ENCODE measurements at places on chromosomes 2 and 18. TPM values are rescaled to one million over a fixed set of nuclear protein-coding genes. Genes with fewer than 3 reads are reported as not detected.

DNA sequence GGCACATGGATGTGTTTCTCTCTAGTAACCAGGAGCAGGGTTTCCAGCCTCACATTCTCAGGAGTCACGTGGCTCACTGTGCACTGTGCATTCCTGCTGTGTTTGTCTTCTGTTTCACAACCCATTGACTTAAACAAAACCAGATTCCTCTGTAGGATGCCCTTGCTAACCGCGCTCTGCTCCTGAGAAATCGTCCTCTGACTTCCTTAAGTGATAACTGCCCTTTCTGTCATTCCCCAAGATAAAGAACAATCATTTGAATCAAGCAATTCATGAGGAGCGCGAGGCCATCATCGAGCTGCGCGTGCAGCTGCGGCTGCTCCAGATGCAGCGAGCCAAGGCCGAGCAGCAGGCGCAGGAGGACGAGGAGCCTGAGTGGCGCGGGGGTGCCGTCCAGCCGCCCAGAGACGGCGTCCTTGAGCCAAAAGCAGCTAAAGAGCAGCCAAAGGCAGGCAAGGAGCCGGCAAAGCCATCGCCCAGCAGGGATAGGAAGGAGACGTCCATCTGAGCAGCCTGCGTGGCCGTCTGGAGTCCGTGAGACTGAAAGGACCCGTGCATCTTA is 60.2 kb downstream of the RALBP1 start:
- peaks cover 3% of the 10 kb centered on the region for H3K36me3 ChIP-seq
- H3K4me3 ChIP-seq: no peak overlapping the region
- no peak overlapping the region for H3K27ac ChIP-seq
- H3K4me1 ChIP-seq: no peaks in the 10 kb centered on the region

Gene CRYGD
- not detected for total RNA-seq

GRCh38 chr2:237289139-237289538 is 124.8 kb downstream of the COL6A3 start:
- H3K27me3 ChIP-seq: no peaks in the 10 kb centered on the region
- H3K4me3 ChIP-seq: no peak overlapping the region
- H3K4me1 ChIP-seq: peaks cover 23% of the 10 kb centered on the region

GRCh38 chr2:181607629-181608590 is 49.0 kb downstream of the CERKL start:
- no peak overlapping the region for H3K27ac ChIP-seq
- no peak for DNase-seq
- no peaks in the 10 kb centered on the region for H3K27me3 ChIP-seq
- H3K4me3 ChIP-seq: no peak overlapping the region

DNA sequence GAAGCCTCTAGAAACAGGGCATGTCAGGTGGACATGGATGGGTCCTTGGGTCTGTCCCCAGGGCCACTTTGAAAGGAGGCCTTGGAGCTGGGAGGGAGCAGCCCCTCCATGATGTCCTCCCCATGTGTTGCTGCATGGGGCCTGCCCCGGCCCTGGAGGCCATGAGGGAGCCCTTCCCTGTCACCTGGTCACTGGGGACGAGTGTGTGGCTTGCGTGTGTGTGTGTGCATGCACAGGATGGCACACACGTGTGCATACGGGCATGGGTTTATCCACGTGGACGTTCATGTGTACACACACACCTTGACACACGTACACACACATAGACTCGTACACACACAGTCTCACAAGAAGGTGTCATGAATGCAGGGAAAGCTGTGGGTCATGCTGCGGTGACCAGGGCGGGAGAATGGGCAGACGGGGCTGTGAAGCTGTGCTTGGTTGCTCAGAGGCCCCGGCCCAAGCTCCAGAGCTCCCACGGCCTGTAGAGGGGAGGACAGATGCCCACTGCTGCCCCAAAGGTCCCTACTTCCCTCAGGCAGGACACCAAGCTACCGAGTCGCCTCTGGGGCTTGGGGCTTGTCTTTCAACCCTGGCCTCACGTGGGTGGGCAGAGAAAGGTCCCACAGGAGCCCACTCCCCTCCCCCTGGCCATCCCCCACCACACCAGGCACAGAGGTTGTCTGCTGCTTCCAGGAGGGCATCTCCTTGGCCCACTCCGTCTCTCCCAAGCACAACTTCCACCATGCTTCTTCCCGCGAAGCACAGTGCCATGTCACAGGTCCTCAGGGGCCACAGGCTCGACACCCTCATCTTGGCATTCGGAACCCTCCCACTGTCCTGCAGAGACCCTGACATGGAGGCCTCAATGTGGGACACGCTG is 42.3 kb upstream of the GPC1 start:
- H3K27me3 ChIP-seq: no peaks in the 10 kb centered on the region
- peaks cover 11% of the 10 kb centered on the region for H3K4me1 ChIP-seq
- H3K27ac ChIP-seq: no peak overlapping the region
- DNase-seq: no peak
- H3K4me3 ChIP-seq: no peak overlapping the region
- H3K36me3 ChIP-seq: no peaks in the 10 kb centered on the region

DNA sequence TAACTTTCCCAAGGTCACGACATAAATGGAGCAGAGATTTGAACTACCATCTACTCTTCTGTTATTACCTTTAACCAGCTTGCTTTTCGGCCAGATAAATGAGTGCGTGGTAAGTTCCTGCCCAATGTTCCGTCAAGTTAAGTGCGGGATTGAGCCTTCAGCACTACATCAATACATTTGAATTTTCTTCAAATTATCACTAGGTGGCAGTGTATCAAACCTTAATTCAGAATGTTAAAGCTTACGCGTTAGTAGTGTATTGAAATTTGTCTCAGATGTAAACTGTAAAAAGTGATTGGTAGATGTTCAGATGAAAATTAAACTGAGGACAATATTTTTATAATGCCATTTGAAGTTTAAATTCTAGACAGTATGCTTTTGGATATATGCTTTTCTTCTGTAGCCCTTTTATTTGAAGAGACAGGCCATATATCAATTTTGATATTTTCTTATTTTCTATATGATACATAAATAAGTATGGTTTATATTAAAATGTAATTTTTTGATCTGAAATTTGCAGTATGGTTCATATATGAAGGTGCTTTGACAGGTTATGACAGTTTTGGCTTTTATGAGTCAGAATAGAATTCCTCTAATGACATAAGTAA is 681.3 kb downstream of the ADCYAP1 start:
- no peaks in the 10 kb centered on the region for H3K36me3 ChIP-seq
- H3K27ac ChIP-seq: no peak overlapping the region
- no peak overlapping the region for H3K4me3 ChIP-seq
- H3K4me1 ChIP-seq: no peaks in the 10 kb centered on the region

DNA sequence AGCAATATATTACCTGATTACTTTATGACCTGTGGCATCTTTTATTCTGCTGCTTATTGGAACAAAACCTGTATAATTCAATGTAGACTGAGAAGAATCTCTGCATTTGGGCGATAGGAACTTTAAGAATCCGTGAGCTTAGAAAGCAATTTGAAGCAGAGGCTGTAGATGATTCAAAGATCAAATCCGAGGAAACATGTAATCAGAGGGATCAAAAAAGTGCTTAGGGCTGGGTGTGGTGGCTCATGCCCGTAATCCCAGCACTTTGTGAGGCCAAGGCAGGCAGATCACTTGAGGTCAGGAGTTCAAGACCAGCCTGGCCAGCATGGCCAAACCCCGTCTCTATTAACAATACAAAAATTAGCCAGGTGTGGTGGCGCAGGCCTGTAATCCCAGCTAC is 198.4 kb downstream of the MTX2 start:
- no peak overlapping the region for H3K4me3 ChIP-seq
- H3K36me3 ChIP-seq: no peaks in the 10 kb centered on the region
- no peaks in the 10 kb centered on the region for H3K27me3 ChIP-seq
- H3K27ac ChIP-seq: no peak overlapping the region

Gene LRRTM1
- not detected for total RNA-seq

DNA sequence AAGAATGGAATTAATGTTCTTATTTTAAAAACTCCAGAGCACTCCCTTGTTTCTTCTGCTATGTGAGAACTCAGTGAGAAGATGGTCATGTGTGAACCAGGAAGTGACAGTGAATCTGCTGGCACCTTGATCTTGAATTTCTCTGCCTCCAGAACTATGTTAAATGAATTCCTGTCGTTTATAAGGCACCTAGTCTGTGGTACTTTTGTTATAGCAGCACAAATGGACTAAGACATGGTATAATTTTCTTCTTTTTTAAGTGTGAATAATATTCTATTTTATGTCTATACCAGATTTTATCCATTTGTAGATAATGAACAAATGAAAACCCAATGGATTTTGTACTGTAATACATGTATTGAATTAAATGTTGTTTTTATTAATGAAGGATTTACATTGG is 601.9 kb upstream of the REG3G start:
- H3K4me3 ChIP-seq: no peak overlapping the region
- no peak for DNase-seq
- H3K4me1 ChIP-seq: no peaks in the 10 kb centered on the region
- no peaks in the 10 kb centered on the region for H3K27me3 ChIP-seq

DNA sequence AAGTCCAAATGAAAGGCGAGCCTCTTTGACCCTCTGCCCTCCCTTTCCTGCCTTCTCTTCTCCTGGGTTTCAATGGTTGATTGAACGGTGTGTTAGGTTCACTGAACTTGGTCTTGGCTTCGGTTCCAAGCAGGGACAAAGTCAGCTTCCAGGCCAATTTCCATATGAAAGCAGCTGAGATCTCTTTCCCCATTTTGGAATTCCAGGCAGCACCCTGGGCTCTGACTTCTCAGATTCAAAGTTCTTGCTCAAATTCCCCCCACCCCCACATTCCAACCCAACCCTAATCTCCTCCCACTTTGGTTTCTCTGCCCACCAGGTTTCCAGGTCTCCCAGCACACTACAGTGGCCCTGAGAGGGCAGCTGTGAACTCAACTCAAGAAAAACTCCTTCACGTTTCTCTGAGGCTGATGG is 231.0 kb downstream of the INSIG2 start:
- no peak for DNase-seq
- no peak overlapping the region for H3K27ac ChIP-seq
- H3K36me3 ChIP-seq: no peaks in the 10 kb centered on the region
- no peak overlapping the region for H3K4me3 ChIP-seq

DNA sequence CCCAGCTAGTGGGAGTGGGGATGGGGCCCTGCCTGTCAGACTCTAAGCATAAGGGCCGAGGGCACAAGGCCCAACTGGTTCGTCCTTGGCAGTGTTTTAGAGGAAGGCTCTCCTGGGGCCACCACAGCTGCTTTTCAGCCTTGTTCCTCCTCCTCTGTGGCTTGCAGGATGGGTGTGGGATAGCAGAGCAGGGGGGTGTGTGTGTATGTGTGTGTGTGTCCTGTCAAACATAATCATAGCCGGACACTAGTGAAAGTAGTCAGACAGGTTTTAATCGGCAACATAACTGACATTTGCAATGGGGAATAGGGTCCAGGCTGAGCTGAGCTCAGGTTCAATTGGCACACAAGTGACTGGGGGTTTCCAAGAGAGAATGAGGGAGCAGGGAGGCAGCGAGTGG is 114.2 kb downstream of the SEPTIN10 start:
- no peak overlapping the region for H3K4me3 ChIP-seq
- no peaks in the 10 kb centered on the region for H3K27me3 ChIP-seq
- H3K4me1 ChIP-seq: peaks cover 19% of the 10 kb centered on the region
- H3K36me3 ChIP-seq: no peaks in the 10 kb centered on the region
- DNase-seq: no peak

- no peak for DNase-seq
- no peak overlapping the region for H3K27ac ChIP-seq
- H3K4me3 ChIP-seq: no peak overlapping the region
- no peaks in the 10 kb centered on the region for H3K4me1 ChIP-seq
- no peaks in the 10 kb centered on the region for H3K36me3 ChIP-seq
- H3K27me3 ChIP-seq: no peaks in the 10 kb centered on the region
Observed at GRCh38 chr2:102091908-102092307, 50.6 kb upstream of the IL1R1 start.

Gene MC4R
- not detected for total RNA-seq

- H3K4me1 ChIP-seq: no peaks in the 10 kb centered on the region
- no peaks in the 10 kb centered on the region for H3K27me3 ChIP-seq
- no peaks in the 10 kb centered on the region for H3K36me3 ChIP-seq
- no peak overlapping the region for H3K27ac ChIP-seq
Observed at GRCh38 chr2:134690629-134691215, 28.1 kb downstream of the TMEM163 start.

DNA sequence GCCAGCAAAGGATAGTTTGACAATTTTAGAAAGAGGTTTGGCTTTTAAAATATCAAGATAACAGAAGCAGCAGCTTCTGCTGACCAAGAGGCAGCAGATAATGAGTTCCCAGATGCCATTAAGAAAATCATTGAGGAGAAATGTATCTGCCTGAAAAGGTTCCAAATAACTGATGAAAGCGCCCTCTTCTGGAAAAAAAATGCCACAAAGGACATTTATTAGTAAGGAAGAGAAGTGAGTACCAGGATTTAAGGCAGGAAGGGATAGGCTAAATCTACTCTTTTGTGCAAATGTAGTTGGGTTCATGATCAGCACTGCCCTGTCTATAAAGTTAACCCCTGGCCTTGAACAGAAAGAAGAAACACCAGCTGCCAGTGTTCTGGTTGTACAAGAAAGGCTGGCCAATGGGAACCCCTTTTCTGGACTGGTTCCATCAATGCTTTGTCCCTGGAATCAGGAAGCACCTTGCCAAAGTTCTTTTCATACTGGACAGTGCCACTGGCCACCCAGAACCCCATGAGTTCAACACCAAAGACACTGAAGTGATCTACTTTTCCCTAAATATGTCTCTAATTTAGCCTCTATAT is 40.6 kb downstream of the DHX57 start:
- no peaks in the 10 kb centered on the region for H3K27me3 ChIP-seq
- H3K4me3 ChIP-seq: no peak overlapping the region
- DNase-seq: no peak
- no peaks in the 10 kb centered on the region for H3K4me1 ChIP-seq
- H3K27ac ChIP-seq: no peak overlapping the region
- H3K36me3 ChIP-seq: peaks cover 2% of the 10 kb centered on the region

GRCh38 chr2:96236882-96237281 is 28.3 kb upstream of the STARD7 start:
- H3K4me3 ChIP-seq: no peak overlapping the region
- H3K27ac ChIP-seq: no peak overlapping the region
- peaks cover 32% of the 10 kb centered on the region for H3K4me1 ChIP-seq
- no peaks in the 10 kb centered on the region for H3K27me3 ChIP-seq

DNA sequence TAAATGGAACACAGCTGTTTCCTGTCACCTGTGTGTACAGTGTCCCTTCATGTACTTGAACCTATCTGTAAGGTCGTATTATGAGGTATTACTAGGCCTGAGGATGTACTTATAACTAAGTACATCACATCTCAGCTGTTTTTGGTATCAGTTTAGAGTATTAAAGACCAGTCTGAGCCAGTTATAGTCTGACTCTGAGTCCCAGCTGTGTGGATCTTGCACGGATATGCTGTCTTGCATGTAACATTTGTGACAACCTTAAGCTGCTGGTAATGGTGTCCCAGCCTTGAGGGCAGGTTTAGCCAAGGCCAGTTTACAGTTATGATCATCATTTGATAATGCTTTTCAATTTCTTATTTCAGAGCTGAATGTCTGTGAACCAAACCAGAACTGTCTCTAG is 496.3 kb downstream of the SLC4A3 start:
- no peak overlapping the region for H3K4me3 ChIP-seq
- no peak for DNase-seq
- H3K27ac ChIP-seq: no peak overlapping the region
- H3K27me3 ChIP-seq: no peaks in the 10 kb centered on the region

DNA sequence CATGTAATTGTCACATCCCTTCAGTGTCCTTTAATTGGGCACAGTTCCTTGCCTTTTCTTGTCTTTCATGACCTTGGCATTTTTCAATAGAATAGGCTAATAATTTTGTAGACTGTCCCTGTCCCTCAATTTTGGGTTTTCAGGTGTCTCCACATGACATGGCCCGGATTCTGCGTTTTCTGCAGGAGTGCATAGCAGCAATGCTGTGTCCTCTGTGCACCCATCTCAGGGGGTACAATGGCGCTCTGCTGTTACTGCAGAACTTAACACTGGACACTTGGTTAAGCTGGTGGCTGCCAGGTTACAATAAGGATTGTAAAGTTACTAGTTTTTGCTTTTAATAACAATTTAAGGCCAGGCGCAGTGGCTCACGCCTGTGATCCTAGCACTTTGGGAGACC is 51.3 kb downstream of the INPP5D start:
- H3K4me3 ChIP-seq: no peak overlapping the region
- H3K4me1 ChIP-seq: peaks cover 7% of the 10 kb centered on the region
- H3K27ac ChIP-seq: no peak overlapping the region
- DNase-seq: no peak
- H3K27me3 ChIP-seq: no peaks in the 10 kb centered on the region
